GDM1 (cell line): ENCODE measurements at places on chromosomes 12 and 14.

DNA sequence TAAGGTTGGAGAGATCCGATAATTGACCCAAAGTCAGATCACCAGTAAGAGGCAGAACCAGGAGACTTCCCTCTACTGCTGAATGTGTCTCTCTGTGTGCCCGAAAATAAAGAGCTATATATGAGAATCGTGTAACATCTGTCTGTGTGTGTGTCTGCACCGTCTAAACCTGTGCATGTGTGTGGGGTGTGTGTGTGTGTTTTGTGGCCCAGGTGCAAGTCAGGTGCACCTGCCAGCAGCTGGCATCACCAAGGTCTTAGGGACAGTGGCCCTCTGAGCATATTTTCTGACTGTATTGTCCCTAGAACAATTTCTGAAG, 24.7 kb upstream of the KRT78 start:
- no peak for DNase-seq

- DNase-seq, result no peak
Observed at GRCh38 chr14:64704743-64705380, 638 bp downstream of the PLEKHG3 start.

DNA sequence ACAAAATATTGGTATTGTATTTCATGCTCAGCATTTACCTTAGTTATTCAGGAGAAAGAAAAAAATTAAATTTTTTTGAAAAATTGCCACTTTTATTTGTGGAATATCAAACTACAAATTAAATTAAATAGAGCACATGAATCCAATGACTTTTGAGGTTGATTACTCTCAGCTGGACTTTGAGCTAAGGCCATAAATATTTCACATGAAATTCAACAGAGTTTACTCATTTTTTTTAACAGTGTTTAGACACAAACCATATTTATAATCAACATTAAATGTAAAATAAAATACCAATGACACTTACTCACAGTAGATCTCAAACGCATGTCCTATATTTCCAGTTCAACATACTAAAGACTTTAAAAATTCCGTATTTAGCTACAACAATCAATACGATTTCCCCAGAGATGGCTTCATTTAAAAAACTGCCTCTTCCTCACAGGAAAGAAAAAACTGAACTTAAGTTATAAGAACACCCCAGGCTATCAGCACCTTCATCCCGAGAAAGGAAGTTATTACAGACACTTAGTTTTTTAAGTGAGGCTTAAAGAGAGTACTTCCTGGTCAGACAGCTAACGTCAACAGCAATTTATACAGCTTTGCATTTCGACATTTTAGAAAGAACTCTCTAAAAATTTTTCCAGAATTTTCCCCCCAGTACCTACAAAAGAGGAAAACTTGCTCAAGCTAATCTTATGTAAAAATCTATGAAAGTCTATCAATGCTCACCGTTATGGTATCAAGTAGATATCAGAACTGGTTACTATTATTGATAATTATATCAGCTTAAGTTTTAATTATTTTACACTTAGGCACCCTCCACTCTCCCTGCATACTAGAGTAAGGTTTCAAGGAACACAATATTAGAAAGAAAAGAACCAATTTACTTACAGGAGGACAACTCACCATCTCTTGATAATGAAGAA, 13.8 kb downstream of the TAOK3 start:
- DNase-seq, result no peak

GRCh38 chr12:42090899-42091298, 53.8 kb downstream of the GXYLT1 start:
- no peak for DNase-seq

DNA sequence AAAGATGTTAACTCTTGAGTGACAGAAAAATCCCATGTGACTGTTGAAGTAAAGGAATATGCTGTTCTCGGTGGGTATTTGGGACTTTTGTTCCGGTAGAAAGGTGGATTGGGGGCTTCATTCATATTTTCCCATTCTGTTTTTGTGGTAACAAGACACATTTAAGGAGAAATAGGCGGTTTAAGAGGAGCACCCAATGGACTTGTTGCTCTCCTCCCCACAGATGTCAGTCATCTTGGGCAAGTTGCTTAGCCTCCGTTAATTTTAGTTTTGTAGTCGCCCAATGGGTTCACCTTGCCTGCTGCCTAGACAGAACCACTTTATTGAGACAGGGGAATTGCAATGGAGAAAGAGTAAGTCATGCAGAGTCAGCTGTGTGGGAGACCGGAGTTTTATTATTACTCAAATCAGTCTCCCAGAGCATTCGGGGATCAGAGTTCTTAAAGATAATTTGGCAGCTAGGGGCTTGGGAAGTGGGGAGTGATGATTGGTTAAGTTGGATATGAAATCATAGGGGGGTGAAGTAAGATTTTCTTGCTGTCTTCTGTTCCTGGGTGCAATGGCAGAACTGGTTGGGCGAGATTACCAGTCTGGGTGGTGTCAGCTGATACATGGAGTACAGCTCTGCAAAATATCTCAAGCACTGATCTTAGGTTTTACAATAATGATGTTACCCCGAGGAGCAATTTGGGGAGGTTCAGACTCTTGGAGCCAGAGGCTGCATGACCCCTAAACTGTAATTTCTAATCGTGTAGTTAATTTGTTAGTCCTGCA, 50.3 kb downstream of the SLC38A1 start:
- DNase-seq, result peak; percentile 43

- DNase-seq, result no peak
Observed at GRCh38 chr12:15982921-15983320, 71.8 kb downstream of the DERA start.

GRCh38 chr12:76548222-76548837, 11.2 kb downstream of the OSBPL8 start:
- no peak for DNase-seq

- no peak for DNase-seq
Observed at GRCh38 chr12:127657036-127657435, 609.9 kb upstream of the TMEM132C start.

- no peak for DNase-seq
Observed at GRCh38 chr14:95577067-95577800, 42.4 kb downstream of the GLRX5 start.

DNA sequence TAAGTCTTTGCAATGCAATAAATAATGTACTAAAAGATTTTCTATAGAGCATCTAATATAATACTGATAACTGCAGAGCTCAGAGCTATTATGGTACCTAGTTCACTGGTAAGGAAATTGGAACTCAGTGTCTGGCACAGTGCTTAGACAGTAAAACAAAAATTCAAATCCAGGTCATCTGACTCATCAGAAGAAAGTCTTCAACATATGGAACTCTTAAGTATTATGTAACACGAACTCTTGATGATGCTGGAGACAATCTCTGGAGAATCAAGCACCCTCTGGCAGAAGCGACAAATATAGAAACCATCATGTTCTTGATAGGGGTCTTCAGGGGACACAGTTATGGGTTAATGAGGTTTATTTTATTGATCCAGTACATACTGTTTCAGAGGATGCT, 37.3 kb upstream of the TRHDE start:
- DNase-seq, result no peak

DNA sequence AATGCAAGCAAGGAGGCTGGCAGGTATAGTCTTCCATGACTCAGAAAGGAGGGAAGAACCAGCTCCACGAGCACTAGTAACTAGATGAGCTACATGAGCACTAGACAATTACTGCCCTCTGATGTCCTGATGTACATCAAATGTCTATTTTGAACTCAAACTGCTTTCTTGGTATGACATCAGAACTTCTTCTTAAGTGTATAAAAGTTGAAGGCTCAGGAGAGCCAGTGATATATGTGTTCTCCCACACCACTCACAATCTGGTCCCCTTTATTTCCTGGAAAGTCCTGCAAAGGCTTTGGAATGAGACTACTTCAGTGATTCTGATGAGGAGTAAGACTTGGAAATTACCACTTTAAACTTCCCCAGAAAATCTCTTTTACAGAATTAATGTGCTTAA, 18.5 kb upstream of the DHRS7 start:
- no peak for DNase-seq
